ENCODE measurements at places on chromosomes 16 and 17.

GRCh38 chr17:2250140-2251095 is 53.2 kb downstream of the SMG6 start:
- no peak for DNase-seq

- no peak for DNase-seq
These were observed 15.3 kb downstream of the OR3A1 start for GRCh38 chr17:3282901-3283300.

DNA sequence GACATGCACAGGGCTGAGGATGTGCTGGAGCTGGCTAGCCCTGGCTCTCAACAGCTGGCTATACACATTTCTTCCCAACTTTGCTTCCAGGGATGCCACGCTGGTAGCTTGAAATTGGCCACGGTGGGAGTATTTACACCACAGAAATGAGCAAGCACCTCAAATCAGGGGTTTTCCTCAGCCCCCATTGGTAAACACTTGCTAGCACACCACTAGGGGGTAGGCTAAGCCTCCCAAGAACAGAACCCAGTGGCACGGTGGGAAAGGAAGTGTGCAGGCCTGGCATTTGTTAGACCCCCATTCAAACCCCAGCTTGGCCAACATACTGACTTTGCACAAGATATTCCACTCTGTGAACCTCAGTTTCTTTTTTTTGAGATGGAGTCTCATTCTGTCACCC is 12.9 kb downstream of the DRC3 start:
- DNase-seq = no peak

- DNase-seq = no peak
These were observed 12.1 kb upstream of the CHP2 start for GRCh38 chr16:23742766-23743165.

- no peak for DNase-seq
These were observed 3.0 kb upstream of the ACTG1 start for GRCh38 chr17:81515530-81516041.

DNA sequence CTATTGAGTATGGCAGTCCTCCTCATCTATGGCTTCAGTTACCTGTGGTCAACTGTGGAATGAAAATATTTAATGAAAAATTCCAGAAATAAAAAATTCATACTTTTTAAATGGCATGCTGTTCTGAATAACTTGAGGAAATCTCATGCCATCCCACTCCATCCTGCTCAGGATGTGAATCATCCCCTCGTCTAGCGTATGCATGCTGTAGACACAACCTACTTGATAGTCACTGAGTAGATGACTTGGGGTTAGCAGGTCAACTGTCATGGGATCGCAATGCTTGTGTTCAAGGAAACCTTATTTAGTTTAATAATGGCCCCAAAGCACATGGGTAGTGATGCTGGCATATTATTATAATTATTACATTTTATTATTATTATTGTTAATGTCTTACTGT is 4.8 kb upstream of the VAC14 start:
- DNase-seq = no peak

DNA sequence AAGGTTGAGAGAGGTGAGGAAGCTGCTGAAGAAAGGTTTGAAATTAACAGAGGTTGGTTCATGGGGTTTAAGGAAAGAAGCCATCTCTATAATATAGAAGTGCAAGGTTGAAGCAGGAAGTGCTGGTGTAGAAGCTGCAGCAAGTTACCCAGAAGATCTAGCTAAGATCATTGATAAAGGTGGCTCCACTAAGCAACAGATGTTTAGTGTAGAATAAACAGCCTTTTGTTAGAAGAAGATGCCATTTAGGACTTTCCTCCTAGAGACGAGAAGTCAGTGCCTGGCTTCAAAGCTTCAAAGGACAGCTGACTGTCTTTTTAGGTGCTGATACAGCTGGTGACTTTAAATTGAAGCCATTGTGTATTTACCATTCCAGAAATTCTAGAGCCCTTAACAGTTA is 29.3 kb downstream of the GOSR1 start:
- no peak for DNase-seq

DNA sequence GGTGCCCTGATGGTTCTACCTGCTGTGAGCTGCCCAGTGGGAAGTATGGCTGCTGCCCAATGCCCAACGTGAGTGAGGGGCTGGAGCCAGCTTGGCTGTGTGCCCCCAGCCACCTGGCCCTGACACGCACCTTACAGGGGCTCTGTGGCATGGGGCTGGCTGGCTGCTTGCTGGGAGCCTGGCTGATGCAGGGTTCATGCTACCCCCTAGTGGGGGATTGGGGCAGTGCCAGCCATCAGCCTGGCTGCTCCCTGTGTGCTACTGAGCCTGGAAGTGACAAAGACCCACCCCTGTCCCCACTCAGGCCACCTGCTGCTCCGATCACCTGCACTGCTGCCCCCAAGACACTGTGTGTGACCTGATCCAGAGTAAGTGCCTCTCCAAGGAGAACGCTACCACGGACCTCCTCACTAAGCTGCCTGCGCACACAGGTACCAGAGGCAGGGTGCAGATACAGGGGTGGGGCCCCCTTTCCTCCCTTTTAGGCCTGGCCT is 5.7 kb downstream of the GRN start:
- no peak for DNase-seq

GRCh38 chr16:65954446-65954845 is 412.0 kb upstream of the CDH5 start:
- DNase-seq = no peak

DNA sequence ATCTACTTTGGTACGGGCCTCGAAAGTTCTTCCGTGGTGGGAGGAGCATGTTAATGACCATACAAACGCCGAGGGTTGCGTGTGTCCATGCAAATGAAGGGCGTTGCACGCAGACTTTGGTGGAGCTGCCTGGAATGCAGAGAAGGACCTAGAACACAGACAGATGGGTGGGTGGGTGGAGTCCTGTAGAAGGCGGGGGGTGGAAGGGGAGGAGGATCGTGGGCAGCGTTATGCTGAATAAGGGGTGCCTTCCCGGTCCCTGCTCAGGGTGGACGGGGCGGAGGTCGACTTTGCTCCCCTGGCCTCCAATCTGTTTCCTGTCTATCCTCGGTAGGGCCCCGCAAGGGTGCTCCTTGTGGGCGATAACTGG is 795 bp upstream of the PAQR4 start:
- no peak for DNase-seq

DNA sequence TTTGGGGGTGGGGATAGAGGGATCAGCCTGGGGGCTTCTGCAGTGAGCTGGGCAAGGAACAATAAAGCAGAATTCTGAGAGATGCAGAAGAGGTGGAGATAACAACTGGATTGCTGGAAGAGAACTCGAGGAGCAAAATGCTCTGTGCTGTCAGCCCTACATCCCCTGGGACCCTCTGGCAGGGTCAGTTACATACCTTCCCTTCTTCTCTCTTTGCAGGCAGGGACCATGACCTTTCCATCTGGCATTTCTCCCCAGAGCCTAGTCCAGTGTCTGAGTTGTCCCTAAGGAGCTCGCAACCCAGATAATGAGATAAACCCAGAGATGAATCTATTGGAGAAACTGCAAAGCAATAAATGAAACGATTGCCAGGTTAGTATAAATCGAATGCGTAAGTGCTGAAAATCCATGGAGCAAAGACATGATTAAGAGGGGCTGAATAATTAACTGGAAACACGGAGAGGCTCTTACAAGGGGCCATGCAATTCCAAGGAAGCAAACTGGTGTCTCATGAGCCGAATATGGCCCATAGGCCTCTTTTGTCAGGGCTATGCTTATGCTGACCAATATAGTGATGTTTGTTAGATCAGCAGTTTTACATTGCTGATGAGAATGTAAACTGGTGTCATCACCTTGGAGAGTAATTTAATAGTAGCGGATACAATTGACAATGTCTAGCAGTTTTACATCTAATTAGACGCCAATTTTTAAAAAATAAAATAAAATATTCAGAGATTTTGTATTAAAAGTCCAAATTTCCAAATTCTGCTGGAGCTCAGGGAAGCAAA is 129.4 kb upstream of the IRX5 start:
- DNase-seq = no peak

GRCh38 chr17:45146890-45147580 is 1.2 kb upstream of the HEXIM1 start:
- peak; percentile 90 for DNase-seq

DNA sequence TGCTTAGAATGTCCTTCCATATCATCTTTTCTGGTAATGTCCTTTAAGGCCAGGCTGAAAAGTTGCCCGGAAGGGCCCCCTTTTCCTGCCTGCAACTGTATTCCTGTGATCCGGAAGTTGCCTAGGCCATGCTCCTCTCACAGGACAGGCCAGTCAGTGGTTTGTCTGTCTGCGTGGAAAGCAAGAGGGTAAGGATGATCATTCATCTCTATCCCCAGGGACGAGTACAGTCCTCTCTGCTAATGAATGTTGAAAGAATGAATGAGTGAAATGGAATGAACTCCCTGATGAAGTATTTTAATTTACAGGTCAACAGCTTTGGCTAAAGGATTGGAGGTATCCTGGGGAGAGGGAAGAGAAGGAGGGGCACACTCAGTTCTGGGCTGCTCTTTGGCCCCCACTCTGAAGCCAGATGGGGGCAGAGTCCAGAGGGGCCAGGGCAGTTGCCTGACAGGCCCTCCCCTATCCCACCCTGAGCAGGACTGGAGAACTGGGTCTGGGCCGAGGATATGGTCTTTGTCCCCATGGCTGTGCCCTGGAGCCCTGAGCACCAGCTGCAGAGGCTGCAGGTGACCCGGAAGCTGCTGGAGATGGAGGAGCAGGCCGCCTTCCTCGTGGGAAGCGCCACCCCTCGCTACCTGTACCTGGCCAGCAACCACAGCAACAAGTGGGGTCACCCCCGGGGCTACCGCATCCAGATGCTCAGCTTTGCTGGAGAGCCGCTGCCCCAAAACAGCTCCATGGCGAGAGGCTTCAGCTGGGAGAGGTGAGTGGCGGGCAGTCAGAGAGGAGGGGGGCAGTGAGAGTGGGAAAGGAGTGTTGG is 3.2 kb downstream of the AOC3 start:
- DNase-seq = no peak

- DNase-seq = no peak
These were observed 4.3 kb downstream of the ATP1B2 start for GRCh38 chr17:7654832-7655540.

GRCh38 chr16:77820340-77820739 is 32.0 kb downstream of the VAT1L start:
- no peak for DNase-seq

GRCh38 chr17:16083223-16083622 is 83.6 kb downstream of the TTC19 start:
- no peak for DNase-seq

GRCh38 chr17:17750881-17751280 is 69.6 kb downstream of the RAI1 start:
- DNase-seq = no peak

- DNase-seq = peak; percentile 83
These were observed at the start of gene CPPED1 for GRCh38 chr16:12803203-12804093. TSS of gene CPPED1 (minus strand) at chr16:12803887. CDS start at chr16:12803776, 111 bp downstream.

DNA sequence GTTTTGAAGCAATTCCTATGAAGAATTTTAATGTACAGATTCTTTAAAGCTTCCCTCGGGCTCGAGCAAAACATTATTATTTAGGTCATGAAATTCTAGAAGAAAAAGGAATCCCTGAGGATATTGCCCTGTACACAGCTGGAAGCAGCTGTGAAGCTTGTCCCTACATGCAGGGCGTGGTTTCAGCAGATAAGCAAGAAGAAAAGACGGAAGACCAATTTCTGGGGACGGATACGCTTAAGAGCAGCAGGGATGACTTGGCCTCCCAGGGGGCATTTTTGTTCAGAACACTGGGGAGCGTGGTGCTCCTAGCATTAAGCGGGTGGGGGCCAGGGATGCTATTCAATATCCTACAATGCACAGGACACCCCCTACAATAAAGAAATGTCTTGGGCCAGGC is 34.3 kb downstream of the LITAF start:
- DNase-seq = no peak

DNA sequence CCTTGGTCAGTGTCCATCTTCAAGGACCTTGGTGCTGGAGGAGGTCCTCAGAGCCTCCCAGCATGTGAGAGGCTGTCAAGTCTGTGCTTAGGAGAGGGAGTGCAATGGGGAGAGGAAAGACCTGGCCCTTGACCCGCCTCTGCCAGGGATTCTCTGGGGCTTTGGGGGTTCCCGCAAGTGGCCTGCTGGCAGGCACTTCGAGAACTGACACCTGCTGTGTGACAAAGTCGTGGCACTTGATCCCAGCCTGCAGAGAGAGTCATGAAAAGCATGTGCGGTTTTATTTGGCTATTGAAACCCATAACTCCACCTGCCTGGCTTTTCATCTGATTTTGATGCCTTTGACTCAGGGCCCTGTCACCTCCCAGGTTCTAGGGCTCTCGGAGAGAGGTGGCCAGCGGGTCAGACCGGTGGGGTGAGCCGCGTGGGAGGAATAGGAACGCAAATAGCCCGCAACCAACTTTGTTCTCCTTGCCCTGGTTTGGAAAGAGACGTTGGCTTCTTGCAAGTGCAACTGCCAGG is 42.8 kb upstream of the GSE1 start:
- DNase-seq = no peak

DNA sequence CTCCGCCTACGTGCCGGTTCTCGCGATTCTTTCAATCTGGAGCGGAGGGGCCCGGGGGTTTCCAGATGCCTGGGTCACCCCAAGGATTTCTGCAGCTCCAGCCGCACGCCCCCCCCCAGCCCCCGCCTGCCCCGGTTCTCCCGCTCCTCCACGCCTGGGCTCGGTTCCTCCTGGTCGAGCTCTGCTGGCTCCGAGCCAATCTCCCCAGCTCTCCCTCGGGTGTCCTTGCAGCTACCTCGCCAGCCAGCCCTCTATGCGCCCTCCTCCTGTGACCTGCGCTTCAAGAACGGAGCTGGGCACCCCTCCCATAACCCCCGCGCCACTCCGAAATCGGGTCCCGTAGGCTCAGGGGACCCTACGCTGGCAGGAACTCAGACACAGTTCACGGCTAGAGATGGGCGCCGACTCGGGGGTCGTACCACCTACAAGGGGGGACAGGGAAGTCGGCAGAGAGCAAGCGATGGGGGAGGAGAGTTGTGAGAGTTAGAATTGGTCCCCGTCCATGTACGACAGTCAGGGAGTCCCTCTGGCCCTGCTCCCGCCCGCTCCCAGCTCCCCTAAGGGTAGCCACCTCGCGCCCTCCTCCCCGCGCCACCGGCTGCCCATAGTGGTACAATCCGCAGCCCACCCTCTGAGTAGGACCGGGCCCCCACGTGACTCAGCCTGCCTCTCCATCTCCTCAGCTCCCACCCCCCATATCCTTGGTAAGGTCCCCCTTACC is 961 bp downstream of the FGF11 start:
- no peak for DNase-seq

DNA sequence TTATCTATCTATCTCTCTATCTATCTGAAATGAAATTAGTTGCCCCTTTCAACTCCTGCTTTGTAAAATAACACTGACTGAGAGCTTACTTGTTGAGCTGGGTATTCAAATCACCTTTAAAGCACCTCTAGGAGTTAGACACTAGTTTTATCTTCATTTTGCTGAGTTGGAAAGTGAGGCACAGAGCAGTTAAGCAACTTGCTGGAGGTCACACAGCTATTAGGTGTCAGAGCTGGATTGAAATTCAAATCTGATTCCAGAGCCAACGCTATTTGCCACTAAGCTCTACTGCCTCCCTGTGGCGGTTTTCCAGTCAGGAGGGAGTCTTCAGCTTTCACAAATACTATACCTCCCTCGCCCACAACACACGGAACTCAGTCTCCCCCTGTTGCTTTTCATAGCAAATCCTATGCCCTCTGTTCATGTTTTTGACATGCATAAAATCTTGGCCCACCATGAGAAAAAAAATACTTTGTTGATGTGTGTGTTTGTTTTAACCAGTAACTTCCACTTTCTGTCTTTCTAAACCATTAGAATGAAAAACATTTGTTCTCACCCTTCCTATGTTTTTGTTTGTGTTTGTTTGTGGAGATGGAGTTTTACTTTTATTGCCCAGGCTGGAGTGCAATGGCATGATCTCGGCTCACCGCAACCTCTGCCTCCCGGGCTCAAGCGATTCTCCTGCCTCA is 74.8 kb upstream of the SMURF2 start:
- DNase-seq = no peak

- no peak for DNase-seq
These were observed 26.0 kb upstream of the PRM1 start for GRCh38 chr16:11306997-11307638.

GRCh38 chr17:77471984-77472461 is 331.3 kb downstream of the SEC14L1 start:
- DNase-seq = peak; percentile 74

Measured in muscle of arm (tissue), 14 donors.